Motor neuron (in vitro differentiated cells): ENCODE measurements at places on chromosomes 6 and 20.

- no peak for ATAC-seq
These were observed 2.7 kb upstream of the JAG1 start for GRCh38 chr20:10676518-10676917.

GRCh38 chr6:63538550-63538949, 33.7 kb upstream of the LOC128125822 start:
- no peak for ATAC-seq

DNA sequence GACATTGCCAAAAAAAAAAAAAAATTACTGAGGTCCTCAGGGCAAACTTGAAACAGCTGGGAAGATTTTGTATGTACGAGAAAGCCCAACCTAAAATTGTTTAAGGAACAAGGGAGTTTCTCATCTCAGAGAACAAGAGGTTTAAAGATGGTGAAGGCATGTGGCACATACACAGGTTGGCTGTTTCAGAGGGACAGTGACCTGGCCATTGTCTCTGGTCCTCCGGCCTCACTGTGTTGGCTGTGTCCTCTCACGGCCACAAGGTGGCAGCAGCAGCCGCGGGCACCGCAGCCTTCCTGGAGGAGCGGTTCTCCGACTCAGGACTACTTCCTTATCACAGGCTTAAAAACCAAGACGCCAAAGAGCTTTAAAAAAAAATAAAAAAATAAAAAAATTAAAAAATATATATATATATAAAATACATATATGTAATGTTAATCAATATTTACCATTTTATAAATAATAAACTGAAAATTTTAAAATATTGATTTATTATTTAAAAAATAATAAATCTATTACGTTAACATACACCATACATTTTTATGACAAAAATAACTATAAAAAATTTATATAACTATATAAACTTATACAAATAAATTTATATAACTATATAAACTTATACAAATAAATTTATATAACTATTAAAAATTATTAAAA, 52.8 kb downstream of the GTF2H5 start:
- peak; percentile 99 for ATAC-seq

GRCh38 chr6:21281366-21281765, 312.2 kb upstream of the SOX4 start:
- no peak for ATAC-seq

DNA sequence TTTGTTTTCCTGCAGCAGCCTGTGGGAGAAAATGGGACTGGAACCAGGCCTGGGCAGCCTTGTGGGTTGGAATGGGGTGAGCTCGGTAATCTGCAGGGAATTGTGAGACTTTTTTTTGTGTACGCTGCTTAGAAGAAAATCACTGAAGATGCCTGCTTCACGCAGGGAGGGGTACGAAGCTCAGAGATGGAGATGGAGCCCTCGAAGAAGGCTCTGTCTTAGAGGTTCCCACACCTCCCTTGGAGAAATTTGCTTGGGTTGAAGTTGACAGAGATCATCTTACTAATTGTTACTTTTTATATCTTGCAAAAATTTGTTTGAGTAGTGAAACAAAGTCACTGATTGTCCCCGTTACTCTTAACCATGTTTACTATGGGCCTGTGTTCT, 894 bp downstream of the PYGB start:
- ATAC-seq = no peak

GRCh38 chr6:63426844-63427243, 107.1 kb upstream of the LGSN start:
- no peak for ATAC-seq

GRCh38 chr20:22533823-22534751, 50.3 kb downstream of the FOXA2 start:
- no peak for ATAC-seq

DNA sequence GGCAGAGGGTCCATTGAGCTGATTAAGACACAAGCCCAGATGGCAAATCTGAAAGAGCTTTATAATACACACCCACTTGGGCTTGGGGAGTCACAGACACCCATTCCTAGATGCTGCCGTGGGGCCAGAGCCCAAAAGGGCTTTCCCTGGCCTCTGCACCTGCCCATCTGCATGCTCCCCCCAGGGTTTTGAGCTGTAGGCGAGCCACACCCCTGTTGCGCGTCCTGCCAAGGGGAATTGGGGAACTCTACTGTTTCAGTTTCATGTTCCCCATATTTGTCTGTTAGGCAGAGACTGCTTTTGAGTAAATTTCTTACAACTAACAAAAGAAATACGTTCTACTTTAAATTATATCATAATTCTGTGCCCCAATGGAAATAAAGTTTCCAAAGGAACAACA, 52.9 kb upstream of the FNDC1 start:
- ATAC-seq = no peak

GRCh38 chr6:107600936-107601335, 111.0 kb downstream of the SOBP start:
- ATAC-seq = no peak

GRCh38 chr6:7417684-7418083, 28.1 kb downstream of the RIOK1 start:
- no peak for ATAC-seq

DNA sequence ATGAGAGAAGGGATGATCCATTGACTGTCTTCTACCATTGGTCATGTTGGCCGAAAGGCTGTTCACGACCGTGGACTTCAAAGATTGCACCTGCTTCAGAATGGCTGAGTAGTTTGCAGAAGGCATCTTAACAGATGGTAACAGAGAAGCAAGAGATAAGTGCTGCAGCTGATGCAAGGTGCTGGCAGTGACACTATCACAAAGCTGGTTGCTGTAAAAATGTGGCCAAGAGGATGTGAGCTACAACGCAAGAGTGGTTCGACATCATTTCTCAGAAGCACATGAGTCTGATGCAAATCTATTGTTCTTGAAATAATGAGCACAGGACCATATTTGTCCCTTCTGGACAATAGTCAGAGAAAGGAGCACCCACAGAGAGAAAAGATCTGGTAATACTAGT, 27.0 kb upstream of the ANKEF1 start:
- ATAC-seq = no peak

GRCh38 chr20:19743640-19743995, 14.4 kb upstream of the RIN2 start:
- no peak for ATAC-seq

- no peak for ATAC-seq
These were observed 66.0 kb upstream of the CDH4 start for GRCh38 chr20:61185841-61186601.

- ATAC-seq = peak; percentile 90
These were observed 52.4 kb downstream of the SCAND1 start for GRCh38 chr20:35901678-35902544.

- ATAC-seq = peak; percentile 16
These were observed 42.3 kb upstream of the TMEM181 start for GRCh38 chr6:158517581-158517980.

- ATAC-seq = no peak
These were observed 71.8 kb downstream of the SSR1 start for GRCh38 chr6:7241160-7241559.

DNA sequence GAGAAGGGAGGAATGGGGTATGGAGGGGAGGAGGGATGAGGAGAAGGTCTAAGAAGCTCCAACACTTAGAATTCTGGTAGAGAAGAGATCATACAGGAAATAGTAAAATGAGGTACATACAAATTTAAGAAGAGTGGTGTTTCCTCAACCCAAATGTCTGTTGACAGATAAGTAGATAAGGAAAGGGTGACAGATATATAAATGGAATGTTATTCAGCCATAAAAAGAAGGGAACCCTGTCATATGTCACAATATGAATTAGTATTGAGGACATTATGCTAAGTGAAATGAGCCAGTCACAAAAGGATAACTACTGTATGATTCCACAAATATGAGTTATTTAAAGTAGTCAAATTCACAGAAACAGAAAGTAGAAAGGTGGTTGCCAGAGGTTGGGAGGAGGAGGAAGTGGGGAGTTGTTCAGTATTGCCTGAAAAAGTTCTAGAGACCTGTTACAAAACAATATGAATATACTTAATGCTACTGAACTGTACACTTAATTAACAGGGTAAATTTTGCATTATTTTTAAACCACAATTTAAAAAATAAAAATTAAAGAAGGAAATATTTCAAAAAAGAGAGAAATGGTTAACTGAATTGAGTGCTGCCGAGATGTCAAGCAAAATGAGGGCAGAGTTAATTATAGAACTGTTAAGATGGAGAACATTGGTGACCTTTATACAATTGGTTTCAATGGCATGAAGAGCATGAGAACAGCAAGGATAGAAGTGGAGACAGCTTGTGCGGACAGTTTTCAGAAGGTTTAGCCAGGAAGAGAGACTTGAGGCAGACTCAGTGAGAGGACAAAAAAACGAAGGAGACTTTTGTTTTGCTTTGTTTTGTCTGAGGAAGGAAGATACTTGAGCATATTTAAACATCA, 47.6 kb upstream of the ADGRF4 start:
- no peak for ATAC-seq

DNA sequence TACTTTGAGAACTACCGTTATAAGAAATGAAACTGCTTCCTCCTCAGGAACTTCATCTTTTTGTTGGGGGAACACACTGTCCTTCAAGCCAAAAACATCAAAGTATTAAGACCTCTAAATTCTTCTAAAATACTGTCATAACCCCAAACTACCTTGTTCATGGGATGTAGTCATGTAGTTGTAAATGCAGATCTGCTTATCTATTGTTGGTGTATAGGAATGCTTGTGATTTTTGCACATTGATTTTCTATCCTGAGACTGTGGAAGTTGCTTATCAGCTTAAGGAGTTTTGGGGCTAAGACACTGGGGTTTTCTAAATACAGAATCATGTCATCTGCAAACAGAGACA, 282.9 kb upstream of the RUNX2 start:
- ATAC-seq = no peak

DNA sequence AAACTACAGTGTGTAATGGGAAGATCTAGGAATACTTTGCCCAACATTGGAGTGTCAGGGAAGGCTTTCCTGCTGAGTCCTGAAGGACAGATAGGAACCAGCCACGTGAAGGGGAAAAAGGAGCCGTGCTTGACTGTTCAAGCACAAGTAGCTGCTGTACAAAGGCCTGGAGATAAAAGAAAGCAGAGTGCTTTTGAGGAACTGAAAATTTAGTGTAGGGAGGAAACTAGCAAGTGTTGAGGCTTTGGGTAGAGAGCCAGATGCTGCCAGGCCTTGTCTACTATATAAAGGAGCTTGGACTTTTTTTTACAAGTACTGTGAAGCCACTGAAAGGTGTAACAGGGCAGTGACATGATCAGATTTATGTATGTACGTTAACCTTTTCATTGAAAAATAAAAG, 39.0 kb downstream of the DSE start:
- ATAC-seq = no peak

DNA sequence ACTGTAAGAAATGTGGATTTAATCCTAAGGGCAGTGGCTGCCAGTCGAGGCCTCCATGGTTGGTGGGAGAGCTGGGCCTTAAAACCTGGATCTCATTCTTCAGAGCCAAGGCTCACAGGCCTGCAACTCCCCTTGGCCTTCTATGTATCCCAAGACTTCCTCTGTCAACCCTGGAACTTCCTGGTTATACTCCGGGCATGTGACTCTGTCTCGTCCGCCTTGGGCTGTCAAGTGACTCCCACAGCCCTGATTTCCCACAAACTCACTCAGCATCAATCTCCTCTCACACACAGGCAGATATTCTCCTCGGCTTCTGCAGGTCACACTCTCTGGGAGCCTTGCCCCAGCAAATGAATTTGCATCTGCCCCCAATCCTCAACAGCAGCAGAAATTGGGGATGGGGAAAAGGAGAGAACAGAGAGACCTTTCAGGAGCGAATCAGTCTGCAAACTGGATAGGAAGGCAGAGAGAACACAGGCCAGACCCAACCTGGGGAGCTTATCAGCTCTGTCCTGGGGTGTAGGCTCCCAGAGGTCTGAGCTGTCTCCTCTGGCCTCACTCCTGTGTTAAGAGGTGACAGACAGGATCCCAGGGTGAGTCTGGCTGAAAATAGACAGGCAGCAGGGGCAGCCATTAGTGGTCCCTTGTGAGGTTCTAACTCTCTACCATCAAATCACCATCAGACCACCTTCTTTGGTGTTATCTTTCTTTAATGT, 30.4 kb upstream of the PREX1 start:
- no peak for ATAC-seq

DNA sequence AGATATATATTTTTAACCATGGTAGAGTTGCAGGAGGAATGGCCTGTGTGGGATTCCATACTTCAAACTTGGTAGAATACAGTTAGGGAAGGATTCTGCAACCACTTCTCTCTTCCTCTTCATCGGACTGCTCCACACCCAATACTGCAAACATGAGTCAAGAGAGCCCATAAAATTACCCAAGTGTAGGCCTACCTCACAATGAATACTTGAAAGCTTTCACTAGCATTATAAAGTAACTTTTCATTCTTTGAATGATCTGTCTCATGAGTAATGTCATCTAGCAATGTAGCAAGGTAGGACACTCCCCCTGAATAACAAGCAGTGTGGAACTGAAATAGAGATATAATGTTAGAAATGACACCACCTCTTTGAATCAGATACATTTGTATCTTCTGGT, 79.4 kb downstream of the FOXC1 start:
- peak; percentile 40 for ATAC-seq

DNA sequence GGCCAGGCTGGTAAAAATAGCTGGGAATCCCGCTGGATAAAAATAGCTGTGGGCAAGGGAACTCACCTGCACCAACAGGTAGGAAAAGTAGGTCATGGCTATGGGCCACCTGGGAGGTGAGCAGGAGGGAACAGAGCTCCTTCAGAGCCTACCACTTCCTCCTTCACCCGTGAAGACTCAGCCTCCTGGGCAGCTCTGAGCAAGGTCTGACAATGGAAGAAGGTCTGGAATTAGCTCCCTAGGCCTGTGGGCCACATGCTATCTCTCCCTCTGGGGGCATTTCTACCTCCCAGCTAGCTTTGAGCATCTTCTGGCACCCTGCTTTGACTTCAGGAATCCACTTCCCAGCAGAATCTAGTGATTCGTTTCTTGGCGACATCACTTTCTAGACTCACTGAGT, 153.9 kb downstream of the MRPL14 start:
- ATAC-seq = no peak

GRCh38 chr6:63272397-63272796, 47.4 kb downstream of the LGSN start:
- no peak for ATAC-seq

DNA sequence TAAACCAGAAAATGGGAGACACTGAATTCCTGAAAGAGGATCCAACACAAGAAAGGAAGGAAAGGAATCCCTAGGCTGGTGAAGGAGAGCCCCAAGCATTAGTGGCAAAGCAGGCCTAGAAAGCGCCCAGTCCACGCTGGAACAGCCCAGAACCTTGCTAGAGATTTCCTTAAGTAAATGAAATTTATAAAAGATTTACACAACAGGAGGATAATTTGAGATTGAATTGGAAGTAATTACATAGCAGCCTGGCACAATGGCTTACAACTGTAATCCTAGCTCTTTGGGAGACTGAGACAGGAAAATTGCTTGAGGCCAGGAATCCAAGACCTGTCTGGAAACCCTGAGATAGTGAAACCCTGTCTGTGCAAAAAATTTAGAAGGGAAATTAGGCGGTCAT, 26.8 kb upstream of the C20orf144 start:
- no peak for ATAC-seq
